ENCODE measurements at places on chromosomes 16 and 17. TPM values are rescaled to one million over a fixed set of nuclear protein-coding genes. Genes with fewer than 3 reads are reported as not detected.
A peak's percentile ranks its signal among the peaks of the same experiment; 100 is the strongest.

DNA sequence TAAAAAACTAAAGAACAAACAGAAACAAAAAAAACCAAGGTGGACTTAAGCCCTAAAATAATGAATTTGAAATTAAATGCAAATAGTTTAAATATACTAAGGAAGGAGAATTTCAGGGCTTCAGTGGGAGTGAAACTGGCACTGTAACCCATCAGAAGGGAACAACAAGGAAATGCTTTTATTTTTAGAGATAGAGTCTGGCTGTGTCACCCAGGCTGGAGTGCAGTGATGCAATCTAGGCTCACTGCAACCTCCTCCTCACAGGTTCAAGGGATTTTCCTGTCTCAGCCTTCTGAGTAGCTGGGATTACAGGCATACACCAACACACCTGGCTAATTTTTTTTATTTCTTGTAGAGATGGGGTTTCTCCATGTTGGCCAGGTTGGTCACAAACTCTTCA is 625.2 kb upstream of the CDH8 start:
- no peak for DNase-seq

GRCh38 chr17:56908001-56908542 is 5.8 kb downstream of the TRIM25 start:
- no peak for DNase-seq

GRCh38 chr17:29567554-29568330 is 759 bp upstream of the TP53I13 start:
- DNase-seq: peak; percentile 60

PPY gene
- total RNA-seq: not detected

NEUROD2 gene
- not detected for total RNA-seq

All from HFFc6 (cell line).